ENCODE measurements at places on chromosomes 3 and 15.

DNA sequence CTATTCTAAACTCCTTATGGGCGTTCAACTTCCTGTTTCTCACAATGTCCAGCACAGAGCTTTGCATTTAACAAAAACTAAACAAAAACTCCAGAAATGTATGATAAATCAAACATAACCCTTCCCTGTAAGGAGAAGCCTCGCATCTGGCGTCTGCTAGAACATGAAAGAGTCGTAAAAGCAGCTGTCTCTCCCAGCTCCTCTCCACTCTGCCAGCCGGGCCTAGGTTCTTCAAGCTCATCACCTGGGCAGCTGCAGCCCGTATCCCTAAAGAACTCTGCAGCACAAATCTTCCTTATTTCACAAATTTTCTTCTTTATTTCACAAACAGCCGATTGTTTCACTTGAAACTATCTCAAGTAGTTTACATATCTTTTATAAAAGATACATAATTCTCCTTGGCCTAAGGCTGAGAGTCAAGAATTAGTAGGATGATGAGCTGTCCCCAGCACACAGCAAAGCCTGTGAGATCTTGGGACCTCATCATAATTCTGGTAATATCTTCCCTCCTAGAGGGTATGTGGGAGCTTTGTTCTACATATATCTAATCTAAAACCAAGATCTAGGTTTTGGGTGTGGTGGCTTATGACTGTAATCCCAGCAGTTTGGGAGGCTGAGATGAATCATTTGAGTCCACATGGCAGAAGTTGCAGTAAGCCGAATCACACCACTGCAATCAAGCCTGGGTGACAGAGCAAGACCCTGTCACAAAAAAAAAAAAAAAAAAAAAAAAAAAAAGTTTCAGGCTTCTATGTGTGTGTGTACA, 35.3 kb downstream of the ANXA2 start:
- no peak for DNase-seq

DNA sequence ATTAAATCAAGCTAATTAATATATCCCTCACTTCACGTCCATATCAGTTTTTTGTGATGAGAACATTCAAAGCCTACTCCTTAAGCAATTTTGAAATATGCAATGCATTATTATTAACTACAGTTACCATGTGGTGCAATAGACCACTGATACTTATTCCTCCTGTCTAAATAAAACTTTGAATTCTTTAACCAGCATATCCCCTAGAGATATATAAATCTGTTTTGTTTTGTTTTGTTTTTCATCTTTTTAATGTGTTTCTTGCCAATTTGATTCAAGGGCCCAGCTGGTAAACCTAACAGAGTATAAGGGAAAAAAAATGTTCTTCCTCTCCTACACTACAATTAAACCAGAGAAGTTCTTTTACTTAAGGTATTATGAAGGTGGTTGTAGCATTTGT, 524.2 kb downstream of the NAALADL2 start:
- no peak for DNase-seq

GRCh38 chr3:142542054-142542453, 36.5 kb downstream of the ATR start:
- no peak for DNase-seq

DNA sequence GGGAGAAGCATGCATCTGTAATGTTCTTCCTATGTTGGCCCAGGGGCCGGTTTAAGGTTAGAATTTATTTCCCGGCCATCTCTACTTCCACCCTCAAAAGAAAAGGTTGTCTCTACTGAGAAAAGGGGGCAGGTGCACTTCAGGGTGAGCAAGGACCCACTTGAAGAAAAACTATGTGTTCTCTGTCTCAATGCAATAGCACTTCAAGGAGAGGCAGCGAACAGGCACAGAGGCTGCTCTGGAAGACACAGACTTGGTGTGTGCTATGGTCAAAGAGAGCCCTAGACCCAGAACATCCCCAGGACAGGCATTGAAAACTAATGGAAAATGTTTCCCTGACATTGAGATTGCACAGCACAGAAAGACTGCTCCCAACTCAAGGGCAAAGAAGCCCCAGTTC, 7.6 kb downstream of the MINDY4B start:
- DNase-seq: no peak

DNA sequence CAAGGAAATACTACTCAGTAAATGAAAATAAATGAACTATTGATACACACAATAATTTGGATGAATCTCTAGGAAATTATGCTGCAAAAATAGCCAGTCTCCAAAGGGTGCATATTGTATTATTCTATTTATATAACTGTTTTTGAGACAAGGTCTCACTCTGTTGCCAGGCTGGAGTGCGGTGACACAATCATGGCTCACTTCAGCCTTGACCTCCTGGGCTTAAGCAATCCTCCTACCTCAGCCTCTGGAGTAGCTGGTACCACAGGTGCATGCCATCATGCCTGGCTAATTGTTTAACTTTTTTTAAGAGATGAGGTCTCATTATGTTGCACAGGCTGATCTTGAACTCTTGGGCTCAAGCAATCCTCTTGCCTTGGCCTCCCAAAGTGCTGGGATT, 12.5 kb downstream of the KLHDC8B start:
- no peak for DNase-seq

DNA sequence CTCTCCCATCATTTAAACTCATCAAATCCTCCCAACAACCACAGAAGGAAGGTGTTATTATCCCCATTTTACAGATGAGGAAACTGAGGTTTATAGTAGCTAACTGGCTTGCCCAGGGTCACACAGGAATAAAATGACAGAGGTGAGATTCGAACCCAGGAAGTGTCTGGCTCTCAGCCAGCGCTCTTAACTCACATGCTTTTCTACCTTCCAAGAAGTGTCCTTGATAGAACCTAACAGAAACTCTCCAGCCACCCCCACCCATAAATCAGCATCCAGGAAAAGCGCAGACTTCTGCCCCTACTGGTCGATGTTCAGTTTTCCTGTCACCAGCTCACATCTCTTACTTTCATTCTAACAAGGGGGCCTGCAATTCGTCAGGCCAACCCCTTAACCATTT, 51.7 kb downstream of the SPATA12 start:
- DNase-seq: peak; percentile 10

GRCh38 chr15:93829115-93829870, 402.1 kb upstream of the MCTP2 start:
- DNase-seq: no peak

DNA sequence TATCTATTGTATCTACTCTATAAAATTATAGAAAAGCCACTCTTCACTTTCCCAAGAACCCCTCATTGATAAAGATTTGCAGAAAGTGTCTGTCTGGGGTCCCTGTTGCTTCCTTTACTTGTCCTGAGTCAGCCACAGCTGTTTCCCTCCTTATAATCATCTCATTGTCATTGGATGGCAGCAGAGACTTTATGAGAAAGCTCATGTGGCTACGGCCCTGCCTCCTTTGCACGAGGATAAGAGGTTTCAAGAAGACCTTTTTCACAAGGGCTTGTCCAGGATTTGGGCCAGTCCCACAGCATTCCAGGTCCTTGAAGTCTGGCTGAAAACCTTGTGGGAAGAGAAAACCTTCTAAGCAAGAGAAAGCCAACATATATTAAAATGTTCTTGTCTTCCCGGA, 41.9 kb upstream of the THBS1 start:
- no peak for DNase-seq

- no peak for DNase-seq
Observed at GRCh38 chr15:59696332-59696731, 7.2 kb upstream of the BNIP2 start.

DNA sequence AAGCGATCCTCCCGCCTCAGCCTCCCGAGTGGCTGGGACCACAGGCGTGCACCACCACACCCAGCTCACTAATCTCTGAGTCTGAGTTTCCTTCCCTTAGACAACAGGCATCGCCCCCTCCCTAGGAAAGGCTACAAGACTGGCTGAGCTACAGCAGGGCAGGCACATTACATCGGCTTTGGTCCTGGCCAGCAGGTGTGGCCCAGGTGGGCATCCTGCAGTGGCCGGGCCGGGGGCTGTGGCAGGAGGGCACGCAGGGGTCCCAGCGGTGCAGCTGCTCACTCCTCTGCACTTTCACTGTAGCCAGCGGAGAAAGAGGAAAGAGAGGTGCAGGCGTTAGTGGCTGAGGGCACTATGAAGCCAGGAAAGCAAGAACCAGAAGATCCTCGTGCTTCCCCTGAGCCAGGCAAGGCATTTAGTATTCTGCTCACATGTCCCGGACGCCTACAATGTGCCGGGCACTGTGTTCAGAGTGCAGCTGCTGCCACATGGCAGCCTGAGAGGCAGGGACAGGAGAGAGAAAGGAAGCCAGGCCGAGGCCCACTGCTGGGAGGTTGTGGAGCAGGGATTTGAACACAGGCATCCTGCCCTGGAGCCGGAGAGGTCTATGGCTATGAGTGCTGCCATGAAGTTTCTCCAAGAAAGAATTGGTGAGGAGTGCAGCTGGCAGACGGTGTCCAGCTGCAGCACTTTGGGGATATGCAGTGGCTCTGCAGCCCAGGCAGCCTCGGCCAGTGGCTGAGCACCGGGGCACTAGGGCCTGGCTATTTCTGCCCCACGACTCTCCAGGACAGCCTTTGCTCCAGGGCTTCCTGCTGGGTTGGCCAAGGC, 22.3 kb downstream of the GRIP2 start:
- DNase-seq: no peak

GRCh38 chr15:69469467-69470201, 17.0 kb downstream of the RPLP1 start:
- DNase-seq: no peak

DNA sequence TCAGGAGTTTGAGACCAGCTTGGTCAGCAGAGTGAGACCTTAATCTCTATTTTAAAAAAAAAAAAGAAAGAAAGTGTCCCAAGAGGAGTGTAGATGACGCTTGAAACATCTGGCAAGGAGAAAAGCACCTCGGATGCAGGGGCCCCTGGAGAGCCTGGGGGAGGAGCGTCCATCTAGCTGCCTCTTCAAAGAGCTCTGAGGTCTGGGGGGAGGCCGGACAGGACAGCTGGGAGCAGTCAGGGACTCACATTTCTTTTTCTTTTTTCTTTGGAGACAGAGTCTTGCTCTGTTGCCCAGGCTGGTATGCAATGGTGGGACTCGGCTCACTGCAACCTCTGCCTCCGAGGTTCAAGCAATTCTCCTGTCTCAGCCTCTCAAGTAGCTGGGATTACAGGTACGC, 3.3 kb upstream of the IDH2 start:
- no peak for DNase-seq

DNA sequence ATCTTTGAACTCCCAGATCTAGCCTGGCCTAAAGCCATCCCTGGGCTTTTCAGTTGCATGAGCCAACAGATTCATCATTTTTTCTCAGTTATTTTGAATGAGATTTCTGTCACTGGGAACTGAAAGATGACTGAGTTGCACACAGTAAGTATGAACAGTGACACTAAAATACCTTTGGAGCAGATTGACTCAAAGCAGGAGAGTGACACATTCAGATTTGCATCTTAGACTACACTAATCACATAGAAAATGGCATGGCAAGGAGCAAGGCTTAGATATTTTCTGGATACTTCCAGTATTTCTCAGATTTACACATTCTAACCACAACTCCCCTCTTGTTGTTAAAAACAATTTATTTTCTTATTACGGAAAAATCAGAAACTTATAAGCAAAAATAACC, 32.8 kb downstream of the SEC62 start:
- DNase-seq: no peak

DNA sequence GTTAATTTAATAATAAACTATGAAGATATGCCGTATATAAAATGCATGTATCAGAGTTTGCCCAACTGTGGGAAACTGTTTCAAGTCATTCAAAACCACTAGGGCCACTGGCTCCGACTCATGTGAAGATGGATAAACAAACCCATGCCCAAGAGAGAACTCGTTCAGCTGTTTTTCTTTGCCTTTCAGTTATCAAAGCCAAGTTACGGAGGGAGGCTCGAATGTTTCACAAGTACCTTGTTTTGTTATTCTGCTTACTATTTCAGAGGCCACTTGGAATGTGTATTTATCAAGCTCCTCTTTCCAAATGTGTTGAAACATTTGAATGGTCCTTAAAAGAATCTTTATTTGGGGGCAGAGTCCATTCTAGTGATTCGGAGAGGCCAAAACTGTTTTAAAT, 82.1 kb downstream of the DUT start:
- DNase-seq: no peak

DNA sequence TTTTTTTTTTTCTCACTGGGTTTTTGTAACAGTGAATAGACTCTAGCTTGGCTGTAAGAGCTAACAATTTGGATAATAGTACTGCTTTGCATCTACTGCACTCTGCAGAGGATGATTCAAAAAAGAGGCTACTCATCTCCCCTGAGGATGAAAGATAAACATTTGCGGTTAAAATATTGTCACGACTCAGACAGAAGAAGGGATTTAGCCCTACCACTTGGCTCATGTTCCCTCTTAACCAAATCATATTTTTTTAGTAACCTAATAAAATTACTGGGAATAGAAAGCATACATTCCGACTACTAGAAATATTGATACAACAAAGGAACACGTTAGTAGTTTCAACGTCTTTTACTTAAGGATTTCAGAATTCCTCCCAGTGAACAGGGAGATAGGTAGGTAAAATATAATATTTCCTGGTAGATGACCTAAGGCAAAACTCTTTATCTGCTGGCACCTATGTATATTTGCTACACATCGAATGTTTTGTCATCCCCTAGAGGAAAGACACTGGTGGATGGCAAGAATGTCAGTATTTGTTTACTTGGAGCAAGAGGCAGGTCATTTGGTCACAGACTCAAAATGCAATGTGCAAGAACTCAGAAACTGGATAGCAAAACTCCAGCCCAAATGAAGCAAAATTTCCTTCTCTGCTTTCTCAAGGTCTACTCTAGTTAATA, 110.8 kb downstream of the GREM1 start:
- DNase-seq: no peak

DNA sequence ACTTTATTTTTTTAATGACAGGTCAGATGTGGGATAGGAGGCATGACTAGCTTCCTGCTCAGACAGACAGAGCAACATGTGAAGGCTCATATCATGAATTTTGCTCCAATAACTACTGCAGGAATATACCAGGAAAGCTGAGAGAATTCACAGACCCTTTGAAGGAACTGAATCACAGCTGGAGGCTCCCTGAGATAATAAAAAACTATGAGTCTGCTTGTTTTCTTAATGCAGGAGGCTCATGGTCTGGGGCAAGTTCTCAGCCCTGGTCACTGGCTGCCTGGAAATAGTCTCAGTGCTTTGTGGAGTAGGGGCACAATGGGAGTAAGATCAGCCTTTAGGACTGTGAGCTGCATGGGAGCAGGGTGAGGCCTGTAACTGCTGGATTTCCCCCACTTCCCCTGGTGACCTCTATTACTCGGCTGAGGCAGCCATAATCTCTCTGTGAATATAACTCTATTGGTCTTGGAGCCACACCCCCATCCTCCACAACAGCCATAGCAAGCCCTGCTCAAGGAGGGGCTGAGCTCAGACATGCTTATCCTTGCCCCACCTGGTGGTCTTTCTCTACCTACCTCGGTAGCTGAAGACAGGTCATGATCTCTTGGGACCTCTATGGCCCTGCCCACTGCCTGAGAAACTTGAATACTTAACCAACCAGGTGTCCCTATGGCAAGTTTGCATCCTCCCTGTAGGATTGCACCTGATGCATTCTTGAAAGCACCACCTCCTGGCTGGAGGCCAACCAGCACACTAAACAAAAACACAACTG, 281.6 kb upstream of the TMCO5A start:
- no peak for DNase-seq
